Neural crest cell (in vitro differentiated cells): ENCODE measurements at places on chromosomes 5 and 9. TPM values are rescaled to one million over a fixed set of nuclear protein-coding genes. Genes with fewer than 3 reads are reported as not detected.

DNA sequence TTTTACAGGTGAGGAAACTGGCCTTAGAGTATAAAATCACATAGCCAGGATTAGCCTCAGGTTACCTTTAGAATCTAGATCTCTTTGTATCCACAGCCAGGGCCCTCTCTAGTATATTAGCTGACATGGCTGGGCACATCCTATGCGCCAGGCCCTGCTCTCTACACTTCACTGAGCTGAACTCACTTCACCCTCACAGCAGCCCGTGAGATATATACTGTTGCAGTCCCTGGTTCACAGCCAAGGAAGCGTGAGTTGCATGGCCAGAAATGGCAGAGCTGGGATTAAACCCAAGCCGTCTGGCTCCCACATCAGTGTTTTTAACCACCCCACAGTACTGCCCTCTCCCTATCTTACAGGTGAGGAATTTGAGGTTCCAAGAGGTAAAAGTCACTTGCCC, 58.4 kb downstream of the DAB2IP start:
- DNase-seq = no peak

GRCh38 chr5:81283976-81284375, 17.4 kb upstream of the ZCCHC9 start:
- DNase-seq = no peak

- DNase-seq = no peak
These were observed 1.8 kb downstream of the SEMA5A start for GRCh38 chr5:9544056-9544455.

- no peak for DNase-seq
These were observed 453 bp downstream of the PTRH1 start for GRCh38 chr9:127714951-127715469.

- DNase-seq = no peak
These were observed 203.7 kb upstream of the SLC24A2 start for GRCh38 chr9:19992556-19992955.

GRCh38 chr5:73295921-73296320, 122.9 kb downstream of the TMEM174 start:
- DNase-seq = no peak

- no peak for DNase-seq
These were observed 211.7 kb upstream of the MVB12B start for GRCh38 chr9:126114850-126115460.

DNA sequence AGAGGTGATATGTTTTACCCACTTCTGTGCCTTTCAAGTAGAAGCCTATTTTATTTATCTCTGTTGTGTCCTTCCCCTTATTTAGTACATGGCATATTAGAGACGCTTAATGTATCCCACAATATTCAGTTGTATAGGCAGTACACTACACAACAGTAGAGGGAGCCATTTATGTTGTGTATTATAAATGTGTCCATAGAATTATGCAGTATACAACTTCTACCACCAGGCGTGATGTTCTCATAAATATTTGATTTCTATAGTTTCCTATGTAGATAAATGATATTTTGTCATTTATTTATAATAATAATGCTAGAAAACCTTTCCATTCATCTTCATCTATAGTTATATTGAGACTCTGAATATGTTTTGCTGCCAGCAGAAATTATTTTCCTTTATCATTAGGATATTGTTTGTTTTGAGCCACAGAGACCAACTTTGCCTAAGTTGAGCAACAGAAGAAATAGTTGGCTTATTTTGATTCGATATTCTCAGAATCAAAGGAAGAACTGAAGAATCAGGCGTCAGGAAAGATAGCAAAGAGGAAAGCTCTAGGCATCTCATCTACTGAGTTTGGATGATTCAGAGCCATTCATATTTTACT, 81.7 kb downstream of the ADAMTS19 start:
- DNase-seq = no peak

DNA sequence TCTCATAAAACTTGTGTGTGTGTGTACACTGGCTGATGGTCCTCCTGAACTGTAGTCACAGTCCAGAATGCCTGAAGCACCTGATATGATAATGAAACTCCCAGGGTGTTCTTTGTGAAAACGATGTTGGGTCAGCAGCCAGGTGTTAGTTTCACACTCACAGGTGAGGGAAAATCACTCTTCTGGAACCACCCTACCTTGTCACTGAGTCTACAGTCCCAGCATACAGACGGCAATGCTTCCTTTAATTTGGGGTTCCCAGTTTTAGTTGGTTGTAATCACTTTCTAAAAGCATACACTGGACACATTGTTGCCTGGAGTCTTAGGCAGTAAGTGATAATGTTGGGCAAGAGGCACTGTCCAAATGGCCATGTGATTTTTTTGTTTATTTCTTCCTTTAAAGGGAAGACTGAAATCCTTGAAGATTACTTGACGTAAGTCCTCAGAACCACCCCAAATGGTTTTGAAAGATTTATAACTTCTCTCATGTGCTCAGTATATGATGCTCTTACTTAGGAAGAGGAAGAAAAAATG, 18.2 kb upstream of the MGAT1 start:
- no peak for DNase-seq

DNA sequence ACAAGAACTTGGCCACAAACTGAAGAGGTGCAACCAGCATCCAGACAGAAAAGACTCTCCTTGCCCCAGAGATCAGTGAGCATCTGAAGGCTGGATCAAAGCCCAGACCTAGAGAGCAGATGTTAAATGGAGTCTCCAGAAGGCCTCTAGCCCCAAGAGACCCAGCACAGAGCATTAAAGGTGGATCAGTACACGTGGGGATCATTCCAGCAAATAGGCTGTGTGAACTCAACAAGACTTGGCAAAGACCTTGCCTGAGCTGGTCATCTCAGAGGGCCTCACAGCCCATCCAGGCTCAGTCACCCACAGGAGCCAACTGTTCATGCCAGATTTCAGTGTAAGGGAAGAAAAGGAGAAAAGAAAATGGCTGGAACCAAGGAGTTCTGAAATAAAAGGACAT, 214.0 kb downstream of the ENC1 start:
- no peak for DNase-seq

- no peak for DNase-seq
These were observed 120.4 kb upstream of the RETREG1 start for GRCh38 chr5:16737209-16737608.

GRCh38 chr9:27149651-27150050, 40.6 kb downstream of the TEK start:
- DNase-seq = no peak

DNA sequence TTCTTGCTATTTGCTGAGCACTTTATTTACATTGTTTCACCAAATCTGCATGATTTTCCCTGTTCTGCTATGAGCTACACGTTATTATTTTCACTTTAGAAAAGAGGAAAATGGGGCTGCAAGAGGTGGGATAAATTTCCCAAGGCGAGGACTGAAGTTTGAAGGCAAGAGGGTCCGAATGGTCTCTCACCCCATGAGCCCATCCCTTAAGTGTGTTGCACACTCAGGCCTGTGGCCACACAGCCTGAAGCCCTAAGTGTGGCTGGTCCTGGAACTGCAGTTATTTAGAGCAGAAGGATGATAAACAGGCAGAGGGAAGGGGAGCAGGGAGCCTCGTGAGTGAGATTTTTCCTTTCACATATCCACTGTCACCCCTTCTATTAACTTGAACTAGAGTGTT, 7.8 kb downstream of the PDE8B start:
- DNase-seq = no peak

GRCh38 chr9:95048225-95049087, 269.1 kb downstream of the FANCC start:
- peak; percentile 32 for DNase-seq

DNA sequence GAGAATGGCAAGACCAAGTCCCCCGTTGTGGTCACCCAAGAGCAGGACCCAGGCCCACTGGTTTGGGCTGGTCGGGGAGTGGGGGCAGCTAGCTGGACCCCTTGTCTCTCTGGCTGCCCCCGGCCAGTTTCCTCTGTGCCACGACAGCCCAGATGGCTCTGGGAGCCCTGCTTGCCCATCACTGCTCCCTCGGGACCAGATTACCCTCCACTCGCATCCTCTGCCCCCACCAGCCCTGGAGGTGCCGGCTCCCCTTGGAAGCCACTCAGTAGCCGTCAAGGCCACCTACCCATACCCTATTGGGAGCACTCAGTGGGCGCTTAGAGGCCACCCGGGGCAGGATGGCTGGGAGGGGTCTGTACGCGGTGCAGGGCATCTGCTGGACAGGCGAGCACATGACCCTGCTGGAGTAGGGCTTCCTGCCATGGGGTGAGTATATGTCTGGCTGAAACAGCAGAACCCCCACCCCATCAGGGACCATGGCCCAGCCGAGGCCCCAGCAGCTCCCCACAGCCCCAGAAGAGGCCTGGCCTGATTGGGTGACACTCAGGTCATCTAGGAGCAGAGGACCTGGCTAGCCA, 70.0 kb downstream of the ZNF354C start:
- no peak for DNase-seq

DNA sequence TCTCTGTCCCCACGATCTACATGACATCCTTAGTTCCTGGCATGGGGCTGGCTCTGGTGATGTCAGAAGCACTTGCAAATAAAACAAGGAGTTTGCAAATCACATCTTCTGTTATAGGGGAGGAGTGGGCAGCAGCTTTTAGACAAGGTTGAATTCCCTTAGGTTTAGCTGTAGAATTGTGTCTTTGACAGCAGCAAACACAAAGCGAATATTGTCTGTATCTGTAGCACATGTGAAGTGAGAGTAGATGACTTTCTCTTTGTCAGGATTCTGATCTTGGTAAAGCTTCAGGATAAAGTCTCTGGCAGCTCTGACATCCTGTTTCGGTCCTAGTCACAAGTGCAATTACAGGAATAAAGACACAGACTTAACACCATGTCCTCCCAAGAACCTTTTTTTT, 224.3 kb downstream of the GNA14 start:
- no peak for DNase-seq

DNA sequence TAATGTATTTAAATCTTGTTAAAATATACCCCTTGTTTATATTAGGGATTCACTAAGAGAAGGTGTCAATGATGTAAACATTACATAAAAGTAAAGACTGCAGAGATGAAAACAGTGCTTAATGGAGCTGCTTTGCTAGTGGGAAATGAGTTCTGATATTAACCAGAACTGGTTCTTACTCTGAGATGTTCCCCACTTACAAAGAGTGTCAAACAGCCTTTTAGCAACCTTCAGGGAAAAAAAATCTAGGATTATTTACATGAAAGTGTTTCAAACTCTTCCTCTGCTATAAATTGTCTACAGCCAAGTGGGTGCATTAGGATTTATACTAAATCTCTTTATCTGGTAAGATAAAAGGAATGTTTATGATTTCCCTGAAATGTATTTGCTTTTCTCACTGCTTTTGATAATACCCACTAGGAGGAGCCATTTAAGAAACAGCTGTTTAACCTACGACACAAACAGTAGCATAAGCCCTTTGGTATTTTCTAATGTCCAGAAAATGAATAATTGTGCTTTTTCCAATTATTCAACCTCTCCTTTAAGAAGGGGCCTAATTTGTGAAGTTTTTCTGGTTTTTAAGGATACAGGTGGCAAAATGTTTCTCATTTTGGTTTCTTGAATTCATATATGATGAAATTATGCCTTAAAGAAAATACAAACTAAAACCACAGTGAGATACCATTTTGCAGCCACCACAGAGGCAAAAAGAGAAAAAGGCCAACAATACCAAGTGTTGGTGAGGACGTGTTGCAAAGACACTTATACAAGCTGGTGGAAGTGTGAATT, 186.3 kb downstream of the TLE4 start:
- DNase-seq = no peak

- DNase-seq = no peak
These were observed 73.3 kb downstream of the INSYN2B start for GRCh38 chr5:169906745-169907649.

DNA sequence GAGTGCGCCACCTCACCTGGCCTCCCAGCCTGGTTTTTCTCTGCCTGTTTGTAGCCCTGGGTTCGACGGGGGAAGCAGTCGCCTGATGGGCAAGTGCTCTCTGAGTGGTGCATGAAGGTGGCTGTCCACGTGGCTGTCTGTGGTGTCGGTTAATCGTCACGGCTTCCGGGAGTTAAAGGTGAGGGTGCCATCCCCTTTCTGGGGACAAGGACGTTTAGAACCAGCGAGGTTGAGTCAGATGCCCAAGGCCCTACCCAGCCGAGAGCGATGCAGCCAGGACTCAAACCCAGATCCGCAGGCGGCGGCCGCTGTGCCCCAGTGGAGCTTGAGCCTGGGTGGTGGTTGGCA, 47.7 kb downstream of the RXRA start:
- no peak for DNase-seq

- no peak for DNase-seq
These were observed 201.6 kb downstream of the IRX2 start for GRCh38 chr5:2549900-2550299.

DNA sequence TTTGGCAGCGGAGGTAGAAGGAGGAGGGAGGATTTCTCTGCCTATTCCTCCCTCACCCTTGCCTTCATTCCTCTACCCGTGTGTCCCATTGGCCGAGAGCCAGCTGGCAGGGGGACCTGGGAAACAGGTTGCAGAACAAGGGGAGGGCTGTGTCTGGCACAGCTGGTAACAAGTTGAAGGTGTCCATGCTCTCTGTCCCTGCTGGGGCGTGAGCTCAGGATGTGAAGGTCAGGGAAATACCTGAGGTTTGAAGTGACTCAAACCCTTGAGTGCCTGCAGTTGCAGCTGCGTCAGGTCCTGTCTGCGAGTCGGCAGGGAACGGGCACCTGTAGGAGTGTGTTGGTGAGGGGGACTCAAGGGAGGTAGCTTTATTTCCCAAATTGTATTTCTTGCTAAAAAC, 16.2 kb downstream of the MIGA2 start:
- DNase-seq = no peak

DNA sequence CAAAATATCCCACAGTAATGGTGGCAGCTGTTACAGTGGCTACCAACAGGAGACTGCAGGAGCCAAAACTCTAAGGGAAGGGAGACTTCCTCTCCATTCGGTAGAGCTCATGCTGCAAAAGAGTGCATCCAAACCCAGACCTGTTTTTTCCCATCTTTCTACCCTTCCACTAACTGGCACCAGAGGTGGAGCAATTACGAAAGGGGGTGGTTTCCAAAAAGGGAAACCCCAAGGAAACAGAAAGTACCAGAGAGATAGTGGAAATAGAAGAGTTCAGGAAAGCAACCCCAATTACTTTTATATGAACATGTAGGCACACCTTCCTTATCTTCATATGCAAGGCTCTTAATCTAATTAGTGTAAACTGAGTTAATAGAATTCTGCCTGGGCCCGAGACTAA, 7.3 kb upstream of the WDR41 start:
- DNase-seq = no peak

DNA sequence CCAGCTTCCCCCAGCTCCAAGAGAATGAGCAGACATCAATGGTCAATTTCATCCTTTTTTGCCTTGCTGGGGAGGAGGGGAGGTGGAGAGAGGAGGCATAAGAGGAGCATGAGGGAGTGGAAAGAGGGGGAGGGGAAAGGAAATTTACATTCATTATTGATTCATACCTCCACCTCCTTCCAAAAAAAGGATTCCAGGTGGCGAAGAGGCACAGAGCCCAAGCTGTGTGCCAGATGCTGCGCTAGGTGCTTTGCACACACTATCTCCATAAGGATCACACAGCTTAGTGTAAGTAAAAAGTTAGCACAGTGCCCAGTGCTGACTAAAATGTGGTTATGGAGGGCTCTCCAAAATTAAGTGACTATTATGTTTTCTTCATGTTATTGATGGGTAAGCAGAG, 11.0 kb downstream of the ASTN2 start:
- no peak for DNase-seq

UBAP1 gene
- 35.6 and 35.8 TPM in 2 replicates for total RNA-seq

FOXD4L6 gene
- 0.30 and 0.48 TPM in 2 replicates for total RNA-seq

FAM120A gene
- 57.3 and 59.5 TPM in 2 replicates for total RNA-seq

MAP1B gene
- total RNA-seq = 256 and 266 TPM in 2 replicates

SPTAN1 gene
- total RNA-seq = 280 and 289 TPM in 2 replicates

NDST1 gene
- 108 and 112 TPM in 2 replicates for total RNA-seq
